Brain microvascular endothelial cell (primary cell): ENCODE measurements at places on chromosomes 4 and X.
A peak's percentile ranks its signal among the peaks of the same experiment; 100 is the strongest.

GRCh38 chrX:8405631-8406030 lies 59.0 kb upstream of the VCX3B start:
- no peak for DNase-seq

DNA sequence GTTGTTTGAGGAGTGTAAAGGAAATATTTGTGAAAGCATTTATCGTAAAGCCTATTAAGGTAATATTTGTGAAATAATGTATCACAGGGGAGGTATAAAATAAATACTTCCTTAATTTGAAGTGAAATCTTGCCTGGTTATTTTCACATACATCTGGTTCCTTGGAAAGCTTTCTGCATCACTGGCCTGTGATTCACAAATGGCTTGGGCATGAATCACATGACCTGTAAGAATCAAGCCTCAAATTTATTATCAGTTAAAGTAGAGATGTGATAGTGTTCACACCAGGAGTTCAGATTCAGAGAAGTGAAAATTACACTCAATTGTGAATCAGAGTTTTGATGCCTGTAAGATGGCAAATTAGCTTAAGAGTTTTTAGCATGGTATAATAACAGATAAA lies 1911.4 kb downstream of the STIM2 start:
- DNase-seq, result peak; percentile 77

GRCh38 chr4:121648516-121648915 lies 48.3 kb downstream of the ANXA5 start:
- DNase-seq, result peak; percentile 2

DNA sequence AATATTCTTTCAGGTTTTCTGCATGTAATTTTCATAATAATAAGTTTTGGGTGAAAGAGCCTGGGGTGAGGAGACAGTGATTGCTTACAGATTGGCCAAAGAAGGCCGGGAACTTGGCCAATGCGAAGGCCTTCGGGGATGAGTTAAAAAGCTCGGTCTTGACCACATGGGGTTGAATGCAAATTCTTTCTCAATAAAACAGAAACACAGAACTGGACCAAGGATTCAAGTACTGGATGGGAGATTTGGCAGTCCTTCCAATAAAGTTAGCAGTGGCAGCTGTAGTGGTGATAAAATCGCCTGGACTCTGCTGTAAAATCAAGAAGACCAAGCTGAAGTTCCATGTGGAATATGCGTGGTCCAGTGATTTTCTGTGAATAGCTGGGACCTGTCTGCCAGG lies 282.2 kb upstream of the KLF3 start:
- no peak for DNase-seq

DNA sequence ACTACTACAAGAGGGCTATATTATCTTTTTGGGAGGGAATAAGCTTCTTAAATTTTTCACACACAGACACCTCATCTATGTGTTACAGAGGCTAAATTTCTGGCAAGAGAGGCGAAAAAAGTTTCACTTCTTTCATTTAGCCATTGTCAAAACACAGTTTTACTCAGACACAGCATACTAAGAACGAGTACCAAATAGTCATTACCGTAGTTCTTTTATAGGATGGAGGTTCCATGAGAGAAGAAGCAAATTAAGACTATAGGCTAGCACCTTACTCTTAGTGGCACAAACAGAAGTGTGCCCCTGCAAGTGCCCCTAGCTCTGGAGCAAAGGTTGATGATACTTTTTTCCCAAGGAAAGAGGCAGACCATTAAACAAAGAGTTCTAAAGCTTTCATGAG lies 26.2 kb downstream of the UGT2B7 start:
- DNase-seq, result no peak

DNA sequence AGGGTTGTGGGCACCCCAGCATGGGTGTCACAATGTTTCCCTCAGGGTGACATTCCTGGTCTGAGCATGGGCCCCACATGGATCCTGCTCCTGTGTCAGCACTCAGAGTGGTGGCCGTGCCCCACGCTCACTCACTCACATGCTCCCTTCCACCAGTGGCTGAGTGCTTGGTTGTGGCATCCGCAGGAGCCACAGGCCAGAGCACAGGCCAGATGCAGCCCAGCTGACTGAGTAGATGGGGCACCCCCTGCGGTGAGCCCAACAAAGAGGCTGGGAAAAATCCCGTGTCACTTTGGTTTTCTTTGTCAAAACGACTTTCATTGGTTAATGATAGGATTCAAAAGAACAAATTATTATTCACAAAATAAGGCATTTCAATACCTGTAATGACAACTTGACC lies 204.6 kb upstream of the ANXA10 start:
- DNase-seq, result no peak

DNA sequence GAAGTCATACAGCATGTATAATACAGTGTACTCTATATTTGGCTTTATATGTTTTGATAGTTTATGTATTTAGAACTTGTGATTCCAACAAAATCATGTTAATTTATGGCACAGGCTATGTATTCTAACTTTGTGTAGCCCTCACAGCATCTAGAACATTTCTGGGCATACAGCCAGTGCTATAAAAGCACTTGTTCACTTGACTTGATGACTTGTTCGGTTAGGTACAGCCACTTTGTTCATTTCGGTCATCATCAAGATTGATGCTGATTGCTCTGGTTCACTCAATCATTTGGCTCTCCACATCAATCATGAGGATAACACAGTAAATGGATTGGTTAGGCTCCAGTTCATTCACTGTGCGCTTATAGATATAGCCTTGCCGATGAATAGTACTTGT lies 97.6 kb upstream of the IRS4 start:
- DNase-seq, result no peak

DNA sequence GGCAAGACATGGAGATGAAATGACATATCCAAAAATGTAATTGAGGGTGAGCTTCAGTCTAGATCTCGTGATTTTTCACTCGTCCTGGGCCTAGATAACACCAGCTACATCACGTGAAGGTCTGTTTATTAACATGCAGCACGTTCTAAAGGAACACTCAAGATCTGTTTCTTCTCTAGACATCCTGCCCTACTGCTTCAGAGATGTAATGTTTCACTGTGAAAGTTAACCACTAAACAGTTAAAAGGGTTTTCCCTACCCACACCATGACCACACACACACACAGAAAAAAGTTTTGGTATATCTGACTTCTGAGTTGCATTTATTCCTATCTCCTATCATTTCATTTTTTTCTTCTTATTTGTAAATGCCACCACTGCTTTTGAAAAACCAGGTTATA lies 52.3 kb upstream of the SMIM31 start:
- no peak for DNase-seq

DNA sequence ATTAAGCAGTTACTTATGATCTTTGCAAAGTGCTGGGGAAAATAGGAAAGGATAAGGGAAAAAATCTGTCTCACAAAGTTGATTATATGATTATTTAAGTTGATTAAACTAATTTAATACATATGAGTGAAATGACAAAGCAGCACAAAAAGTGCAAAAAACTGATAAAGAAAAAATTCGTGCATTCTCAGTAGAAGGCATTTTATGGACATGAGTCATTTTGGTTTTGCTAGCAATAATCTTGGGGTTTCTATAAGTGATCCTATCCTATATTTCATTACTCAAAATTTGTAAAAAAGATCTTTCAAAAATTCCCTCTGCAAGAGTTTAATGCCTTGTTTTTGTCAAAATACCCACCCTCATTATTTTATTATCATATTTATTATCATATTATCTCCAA lies 224.2 kb upstream of the ANXA10 start:
- peak; percentile 12 for DNase-seq

DNA sequence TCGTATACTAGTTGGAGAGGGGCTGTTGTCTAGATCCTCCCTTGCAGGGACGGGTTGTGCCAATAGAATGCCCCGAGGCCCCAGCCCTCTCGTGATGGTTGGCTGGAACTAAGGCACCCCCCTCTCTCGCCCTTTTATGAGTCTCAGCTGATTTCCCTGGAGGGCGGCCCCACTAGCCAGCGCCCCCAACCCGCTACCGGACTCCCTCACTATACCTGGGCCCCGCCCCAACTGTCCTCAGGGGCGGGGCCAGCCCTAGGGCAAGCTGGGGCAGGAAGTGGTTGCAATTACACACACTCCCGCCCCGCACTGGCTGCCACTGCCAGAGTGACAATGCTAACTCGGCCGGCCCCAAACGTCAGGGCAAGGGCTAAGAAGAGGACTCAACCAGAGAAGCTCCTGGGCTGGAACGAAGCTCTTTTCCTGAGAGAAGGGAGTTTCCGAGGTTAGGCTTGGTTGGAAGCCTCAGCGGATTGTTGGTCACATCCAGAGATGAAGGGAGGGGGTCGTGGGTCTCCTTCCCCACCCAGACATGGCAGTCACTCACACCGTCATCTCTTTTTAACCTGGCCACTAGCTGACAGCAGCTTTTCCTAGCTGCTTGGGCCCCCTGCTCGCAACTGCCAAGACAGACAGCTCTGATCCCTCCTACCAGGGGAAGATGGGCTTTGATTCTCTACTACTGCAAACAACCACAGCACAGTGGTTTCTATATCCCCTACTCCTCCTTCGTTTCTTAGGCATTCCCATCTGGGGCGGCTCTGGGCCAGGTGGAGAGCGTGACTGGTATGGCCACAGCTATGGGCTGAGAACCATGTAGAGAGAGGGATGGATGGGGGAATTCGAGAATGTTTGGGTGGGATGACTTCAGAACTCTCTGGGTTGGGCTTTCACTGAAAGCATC lies 21.0 kb upstream of the BCORL1 start:
- peak; percentile 10 for DNase-seq

DNA sequence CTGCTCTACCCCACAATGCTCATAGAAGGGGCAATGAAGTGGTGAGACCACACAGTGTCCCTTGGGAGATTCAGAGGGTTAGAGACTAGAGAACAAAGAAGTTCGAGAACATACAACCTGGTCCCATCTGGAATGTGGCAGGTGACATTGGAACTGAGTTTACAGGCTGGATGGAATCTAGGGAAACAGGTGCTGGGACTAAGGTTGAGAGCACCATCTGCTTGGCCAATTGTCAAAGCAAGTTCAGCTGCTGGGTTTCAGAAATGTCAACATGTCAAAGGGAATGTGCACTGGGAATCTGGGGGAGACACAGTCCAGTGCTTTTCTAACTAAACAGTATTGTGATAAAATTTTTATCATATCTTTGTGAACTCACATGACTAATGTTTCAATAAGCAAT lies 15.9 kb upstream of the FAM13A start:
- DNase-seq, result no peak

DNA sequence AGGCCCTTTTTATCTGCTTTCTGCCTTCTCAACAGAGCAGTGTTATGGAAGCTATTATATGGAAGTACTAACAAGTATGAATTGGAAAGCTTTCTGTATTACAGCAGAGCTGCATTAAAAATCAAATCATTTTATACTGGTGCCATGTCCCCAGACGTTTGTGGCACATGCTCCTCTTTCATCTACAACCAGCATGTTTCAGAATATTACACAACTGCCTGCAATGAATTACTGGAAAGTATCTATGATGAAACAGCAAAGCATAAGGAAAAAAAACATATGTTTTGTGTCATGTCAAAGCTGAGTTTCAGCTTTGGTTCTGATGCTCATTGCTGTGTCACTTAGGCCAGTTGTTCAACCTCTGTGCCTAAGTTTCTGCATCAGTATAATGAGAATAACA lies 576.8 kb downstream of the GBA3 start:
- DNase-seq, result no peak

- DNase-seq, result no peak
These were observed 4.0 kb upstream of the CBLL2 start for GRCh38 chrX:22268706-22269105.

DNA sequence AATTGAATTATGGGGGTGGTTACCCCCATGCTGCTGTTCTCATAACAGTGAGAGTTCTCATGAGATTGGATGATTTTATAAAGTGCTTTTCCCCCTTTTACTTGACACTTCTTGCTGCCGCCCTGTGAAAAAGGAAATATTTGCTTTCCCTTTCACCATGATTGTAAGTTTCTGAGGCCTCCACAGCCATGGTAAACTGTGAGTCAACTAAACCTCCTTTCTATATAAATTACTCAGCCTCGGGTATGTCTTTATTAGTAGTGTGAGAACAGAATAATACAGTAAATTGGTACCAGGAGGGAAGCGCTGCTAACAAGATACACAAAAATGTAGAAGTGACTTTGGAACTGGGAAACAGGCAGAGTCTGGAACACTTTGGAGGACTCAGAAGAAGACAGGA lies 1070.8 kb downstream of the FAM133A start:
- DNase-seq, result no peak

DNA sequence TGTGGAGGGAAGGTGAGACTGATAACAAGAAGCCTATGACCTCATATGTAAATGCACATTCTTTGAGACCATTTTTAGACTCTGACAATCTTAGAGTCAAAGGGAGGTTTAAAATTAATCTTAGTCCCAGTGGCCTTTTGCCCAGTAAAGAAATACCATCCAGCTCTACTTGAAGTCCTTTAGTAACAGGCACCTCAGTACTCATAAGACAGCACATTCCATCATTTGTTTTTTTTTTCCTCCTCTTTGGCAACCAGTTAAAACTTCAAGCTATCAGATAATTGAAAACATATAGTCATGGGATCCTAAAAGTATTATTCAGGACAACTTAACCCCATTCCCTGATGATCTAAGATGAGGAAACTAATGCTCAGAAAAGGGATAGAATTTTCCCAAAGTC lies 4.6 kb downstream of the EDA2R start:
- DNase-seq, result no peak

DNA sequence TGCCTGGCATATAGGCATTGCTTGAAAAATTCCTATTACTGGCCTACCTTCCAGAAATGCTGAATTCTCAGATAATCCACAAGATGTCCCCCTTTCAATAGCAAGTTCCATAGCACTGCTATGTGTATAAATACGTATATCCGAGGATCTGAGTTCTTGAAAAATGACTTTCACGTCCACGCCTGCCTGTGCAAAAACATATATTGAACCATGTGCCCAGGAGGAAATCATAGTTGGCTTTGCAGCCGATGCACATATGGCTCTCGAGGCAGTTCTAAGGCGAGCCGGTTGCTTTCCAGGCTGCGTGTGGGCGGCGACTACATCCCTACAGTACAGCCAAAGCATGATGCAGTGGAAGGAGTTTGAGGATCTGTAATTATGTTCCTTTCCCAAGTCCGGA lies 55.4 kb upstream of the ESX1 start:
- peak; percentile 28 for DNase-seq

DNA sequence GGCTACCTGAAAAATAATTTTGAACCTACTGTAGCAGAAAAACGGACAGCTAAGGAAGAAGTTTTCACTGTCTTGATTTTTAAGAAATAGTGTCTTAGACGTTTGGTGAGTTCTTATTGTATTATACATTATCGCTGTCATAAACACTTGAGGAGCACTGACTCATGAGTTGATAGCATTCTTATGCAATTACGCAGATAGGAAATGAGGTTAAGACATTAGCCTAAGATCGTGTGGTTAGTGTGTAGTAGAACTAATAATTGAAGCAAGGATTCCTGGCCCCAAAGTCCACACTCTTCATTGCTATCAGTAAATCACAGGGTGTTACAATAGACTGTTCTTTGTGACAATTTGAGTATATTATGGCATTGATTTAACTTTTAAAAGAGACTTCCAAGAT lies 238.1 kb downstream of the ARAP2 start:
- DNase-seq, result no peak

GRCh38 chrX:48683411-48683982 lies at the start of gene WAS:
WAS (plus strand) TSS chrX:48683799; CDS start chrX:48683854, 55 bp downstream.
- DNase-seq, result no peak
